ENCODE measurements at places on chromosomes 6 and 20.

- no peak for DNase-seq
Observed at GRCh38 chr6:116436586-116436985, 24.6 kb upstream of the CALHM6 start.

GRCh38 chr20:5592823-5593739 is 157.1 kb upstream of the SHLD1 start:
- peak; percentile 33 for DNase-seq

GRCh38 chr20:38995536-38996044 is 33.4 kb downstream of the DHX35 start:
- no peak for DNase-seq

- no peak for DNase-seq
Observed at GRCh38 chr6:89416796-89417195, 4.7 kb upstream of the RRAGD start.

DNA sequence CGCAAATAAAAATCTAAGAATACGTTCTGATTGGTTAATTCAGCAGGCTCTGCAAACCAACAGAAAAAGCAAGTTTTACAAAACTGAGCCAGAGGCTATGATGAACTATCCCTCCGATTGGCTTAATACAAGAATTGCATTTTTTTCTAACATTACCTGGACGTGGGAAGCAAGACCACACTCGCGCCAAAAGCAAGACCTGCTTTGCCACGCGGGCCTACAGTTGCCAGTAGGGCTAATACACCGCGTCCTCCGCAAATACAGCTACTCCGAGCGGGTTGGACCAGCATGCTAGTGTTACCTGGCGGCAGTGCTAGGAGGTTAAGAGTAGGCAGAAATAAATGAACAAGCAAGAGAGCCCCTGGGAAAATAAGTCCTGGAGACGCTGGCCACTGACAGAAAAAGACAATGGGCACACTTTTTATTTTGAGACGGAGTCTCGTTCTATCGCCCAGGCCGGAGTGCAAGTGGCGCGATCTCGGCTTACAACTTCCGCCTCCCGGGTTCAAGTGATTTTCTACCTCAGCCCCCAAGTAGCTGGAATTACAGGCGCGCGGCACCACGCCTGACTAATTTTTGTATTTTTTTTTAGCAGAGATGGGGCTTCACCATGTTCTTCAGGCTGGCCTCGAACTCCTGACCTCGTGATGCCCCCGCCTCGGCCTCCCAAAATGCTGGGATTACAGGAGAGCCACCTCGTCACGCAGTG is 131.9 kb upstream of the BTN3A2 start:
- peak; percentile 70 for DNase-seq

DNA sequence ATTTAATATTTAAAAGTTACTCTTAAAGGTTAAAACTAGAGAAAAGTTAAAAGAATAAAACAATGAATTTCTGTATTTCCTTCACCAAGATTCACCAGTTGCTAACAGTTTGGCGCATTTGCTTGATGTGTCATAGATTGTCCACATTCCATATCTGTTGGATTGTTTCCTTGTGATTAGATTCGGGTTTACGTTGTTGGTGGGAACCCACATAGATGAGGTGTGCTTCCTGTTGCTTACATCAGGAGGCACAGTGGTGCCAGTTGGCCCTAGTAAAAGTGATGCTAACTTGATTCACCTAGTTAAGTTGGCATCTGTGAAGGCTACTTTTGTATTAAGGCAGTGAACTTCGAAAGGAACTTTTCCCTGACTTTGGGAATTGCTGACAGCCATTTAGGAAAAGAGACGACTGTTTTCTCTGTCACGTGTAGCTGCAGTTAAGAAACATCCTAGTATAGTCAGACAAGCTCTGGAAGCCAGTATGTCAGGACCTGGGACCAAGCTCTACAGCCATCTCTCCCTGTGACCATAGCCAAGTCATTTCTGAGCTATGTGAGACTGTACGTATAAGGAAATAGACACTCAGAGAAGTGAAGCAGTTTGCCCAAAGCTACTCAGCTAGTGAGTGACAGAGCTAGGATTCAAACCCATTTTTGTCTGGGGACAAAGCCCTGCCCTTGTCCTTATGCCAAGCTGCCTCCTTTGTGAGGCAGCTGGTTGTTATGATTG is 49.0 kb downstream of the PPARD start:
- peak; percentile 23 for DNase-seq

- no peak for DNase-seq
Observed at GRCh38 chr6:14193524-14193923, 76.0 kb downstream of the CD83 start.

DNA sequence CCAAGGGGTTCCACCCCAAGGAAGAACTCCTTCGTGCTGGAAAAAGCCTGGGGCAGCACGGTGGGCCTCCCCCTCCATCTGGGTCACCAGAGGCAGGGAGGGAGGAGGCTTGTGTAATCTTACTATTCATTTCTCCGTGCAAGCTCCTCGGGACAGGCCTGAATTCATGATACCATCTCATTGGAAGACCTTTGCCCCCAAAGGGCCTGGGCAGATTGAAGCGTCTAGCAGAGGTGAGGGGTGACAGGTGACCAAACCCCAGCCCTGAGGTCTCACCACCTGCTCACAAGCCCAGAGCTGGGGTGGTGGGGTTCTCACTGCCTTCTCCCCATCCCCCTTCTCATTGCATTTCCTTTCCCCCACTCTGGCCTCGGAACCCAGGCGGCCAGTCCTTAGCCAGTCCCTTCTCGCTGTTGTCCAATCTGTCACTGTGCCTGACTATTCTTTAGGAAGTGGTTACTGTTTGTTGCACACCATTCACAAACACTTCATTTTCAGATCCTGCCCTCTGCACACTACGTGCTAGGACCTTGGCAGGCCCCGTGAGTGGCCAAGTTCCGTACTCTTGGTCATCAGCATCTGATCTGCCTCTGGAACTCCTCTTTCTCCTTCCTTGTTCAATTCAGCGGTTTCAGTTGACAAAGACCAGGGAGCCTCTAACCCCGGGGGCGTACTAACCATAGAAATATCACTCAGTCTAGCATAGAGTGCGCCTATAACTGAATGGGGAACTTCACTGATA is 137.1 kb downstream of the LY86 start:
- DNase-seq: no peak

DNA sequence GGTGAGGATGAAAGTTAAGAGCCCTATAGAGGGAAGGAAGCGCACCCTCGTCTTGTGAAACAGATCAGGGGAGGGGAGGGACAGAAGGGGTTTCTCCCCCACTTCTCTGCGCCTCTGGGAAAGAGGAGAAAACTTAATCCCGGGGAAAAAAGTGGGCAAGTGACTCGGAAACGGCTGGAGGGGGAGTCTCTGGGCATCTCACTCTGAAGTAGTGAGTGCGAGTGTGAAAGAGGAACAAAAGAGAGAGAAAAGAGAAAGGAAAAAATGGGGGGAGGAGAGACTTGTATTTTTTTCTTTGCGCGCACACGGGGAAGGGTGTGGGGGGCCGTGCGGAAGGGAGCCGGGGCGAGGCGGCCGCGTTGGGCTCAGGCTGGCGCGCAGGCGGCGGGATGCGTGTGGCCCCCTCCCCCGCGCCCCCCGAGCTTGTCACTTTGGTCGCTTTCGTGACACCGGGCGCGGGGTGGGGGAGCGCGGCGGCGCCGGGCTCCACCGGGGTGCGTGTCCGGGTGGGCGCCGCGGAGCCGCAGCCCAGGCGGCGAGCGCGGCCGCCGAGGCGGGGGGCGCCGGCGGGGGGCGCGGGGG is 454 bp downstream of the L3MBTL3 start:
- DNase-seq: peak; percentile 46

GRCh38 chr20:1225783-1226654 is at the start of gene RAD21L1:
Gene RAD21L1 (plus strand): TSS chr20:1226044. CDS start chr20:1228454, 2,410 bp downstream.
- DNase-seq: peak; percentile 79

DNA sequence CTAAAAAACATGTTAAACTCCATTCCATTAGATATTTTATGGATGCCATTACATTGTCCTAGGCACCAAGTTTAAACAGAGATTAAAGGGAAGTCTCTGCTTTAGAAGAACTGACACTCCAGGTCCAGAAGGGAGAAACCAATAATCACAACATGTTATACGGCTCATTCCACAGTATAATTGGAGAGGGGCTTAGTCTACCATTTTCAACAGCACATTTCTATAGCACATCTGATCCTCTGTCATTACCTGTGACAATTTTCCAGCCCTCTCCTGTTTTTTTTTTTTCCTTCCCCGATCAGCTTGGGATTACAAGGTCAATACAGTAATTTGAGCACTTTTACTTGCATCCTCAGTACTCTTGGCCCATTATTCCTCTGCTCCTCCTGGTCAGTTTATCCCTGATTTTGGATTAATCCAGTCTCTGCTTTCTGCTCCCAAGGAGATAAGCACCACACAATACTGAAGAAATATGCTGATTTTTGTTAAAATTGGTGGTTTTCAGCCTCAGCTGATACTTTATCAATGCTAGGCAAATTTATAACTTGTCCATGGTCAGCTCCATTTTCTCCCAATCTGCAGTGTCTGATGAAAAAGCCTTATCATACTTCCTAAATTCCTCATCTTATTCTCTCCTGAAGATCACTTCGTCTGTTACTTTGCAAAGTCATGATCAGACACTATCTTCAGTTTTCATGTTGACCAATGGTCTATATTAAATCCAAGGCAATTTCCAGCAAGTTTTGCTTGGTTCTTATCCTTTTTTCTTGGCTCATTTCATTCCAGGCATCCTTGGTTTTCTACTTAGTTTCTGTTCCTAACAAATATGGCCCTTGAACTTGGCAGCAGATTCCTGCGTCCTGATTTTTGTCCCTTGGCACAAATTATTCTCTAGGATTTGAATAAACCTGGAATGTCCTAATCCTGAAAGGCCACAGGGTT is 30.8 kb upstream of the SYNCRIP start:
- DNase-seq: no peak

- no peak for DNase-seq
Observed at GRCh38 chr6:13358511-13358910, 30.2 kb upstream of the TBC1D7 start.

DNA sequence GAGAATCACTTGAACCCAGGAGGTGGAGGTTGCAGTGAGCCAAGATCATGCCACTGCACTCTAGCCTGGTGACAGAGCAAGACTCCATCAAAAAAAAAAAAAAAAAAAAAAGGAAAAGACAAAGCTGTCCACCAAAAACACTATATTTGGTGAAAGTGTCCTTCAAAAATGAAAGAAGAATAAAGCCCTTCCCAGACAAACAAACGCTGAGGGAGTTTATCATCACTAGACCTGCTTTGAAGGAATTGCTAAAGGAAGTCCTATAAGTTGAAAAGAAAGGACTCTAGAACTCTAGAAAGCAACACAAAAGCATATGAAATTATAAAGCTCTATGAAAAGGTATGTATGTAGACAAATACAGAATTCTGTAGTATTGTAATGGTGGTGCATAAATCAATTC is 98.8 kb downstream of the SEL1L2 start:
- no peak for DNase-seq

DNA sequence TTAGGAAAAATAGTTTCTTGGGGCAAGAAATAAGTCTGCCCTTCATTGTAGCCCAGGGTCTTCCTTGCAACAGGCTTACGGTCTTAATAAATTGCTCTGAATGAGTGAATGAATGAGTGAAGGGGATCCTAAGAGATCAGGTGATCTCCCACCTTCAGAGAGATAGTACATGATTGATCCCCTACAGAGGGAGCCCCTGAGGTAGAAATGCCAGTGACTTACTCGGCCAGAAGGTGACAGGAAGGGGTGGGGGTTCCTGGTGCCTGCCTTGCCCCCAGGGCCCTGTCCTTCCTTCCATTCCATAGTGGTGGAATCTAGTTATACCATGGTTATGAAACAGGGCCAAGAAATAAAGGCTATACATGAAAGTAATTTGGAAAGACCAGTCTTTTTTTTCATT is 215.3 kb upstream of the SSTR4 start:
- no peak for DNase-seq

DNA sequence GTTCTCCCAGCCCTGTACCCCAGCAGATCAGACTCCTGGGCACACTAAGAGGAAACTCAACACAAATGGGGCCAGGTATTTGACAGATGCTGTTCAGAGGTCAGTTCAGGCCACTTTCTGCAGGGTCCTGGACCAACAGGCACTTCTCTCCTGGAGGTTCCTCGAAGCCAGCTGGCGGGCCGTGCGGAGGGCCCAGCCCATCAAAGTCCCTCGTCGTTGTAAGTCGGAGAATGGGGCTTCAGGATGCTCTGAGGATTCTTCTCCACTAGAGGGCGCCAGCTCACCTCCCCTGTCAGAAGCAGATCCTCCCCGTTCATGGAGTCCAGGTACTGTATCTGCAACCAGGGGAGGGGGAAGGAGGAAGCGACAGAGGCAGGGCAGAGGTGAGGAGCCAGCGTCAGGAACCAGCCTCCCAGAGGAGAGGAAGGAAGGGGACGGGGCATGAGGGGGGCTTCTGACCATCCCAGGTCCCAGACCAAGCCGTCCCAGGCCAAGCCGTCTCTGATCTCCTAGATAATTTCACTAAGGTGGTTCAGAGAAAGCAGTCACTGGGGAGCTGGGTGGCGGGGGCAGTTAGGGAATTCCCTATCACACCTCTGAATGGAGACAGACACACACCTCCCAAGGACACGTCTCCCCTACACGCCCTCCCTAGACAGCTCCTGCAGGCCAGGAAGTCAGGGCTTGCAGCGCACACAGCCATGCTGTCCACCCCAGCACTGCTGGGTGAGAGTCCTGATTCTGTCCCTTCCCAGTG is 11.7 kb upstream of the FAM83C start:
- DNase-seq: peak; percentile 87

DNA sequence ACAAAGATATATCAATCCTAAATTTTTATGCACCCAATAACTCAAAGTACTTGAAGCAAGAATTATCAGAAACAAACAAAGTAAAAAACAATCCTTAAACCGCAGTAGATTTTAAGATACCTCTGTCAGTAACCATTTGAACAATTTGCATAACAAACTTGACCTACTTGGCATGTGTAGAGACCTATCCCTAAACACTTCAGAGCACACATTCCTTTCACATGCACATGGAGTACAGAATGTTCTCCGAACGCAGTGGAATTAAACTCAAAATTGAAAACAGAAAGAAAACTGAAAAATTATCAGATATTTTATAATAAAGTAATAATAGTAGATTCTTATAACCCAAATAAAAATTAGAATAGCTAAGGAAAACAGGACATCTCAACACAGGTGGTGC is 162.6 kb upstream of the THBS2 start:
- DNase-seq: no peak

GRCh38 chr20:25226433-25227316 is 21.2 kb upstream of the PYGB start:
- no peak for DNase-seq

DNA sequence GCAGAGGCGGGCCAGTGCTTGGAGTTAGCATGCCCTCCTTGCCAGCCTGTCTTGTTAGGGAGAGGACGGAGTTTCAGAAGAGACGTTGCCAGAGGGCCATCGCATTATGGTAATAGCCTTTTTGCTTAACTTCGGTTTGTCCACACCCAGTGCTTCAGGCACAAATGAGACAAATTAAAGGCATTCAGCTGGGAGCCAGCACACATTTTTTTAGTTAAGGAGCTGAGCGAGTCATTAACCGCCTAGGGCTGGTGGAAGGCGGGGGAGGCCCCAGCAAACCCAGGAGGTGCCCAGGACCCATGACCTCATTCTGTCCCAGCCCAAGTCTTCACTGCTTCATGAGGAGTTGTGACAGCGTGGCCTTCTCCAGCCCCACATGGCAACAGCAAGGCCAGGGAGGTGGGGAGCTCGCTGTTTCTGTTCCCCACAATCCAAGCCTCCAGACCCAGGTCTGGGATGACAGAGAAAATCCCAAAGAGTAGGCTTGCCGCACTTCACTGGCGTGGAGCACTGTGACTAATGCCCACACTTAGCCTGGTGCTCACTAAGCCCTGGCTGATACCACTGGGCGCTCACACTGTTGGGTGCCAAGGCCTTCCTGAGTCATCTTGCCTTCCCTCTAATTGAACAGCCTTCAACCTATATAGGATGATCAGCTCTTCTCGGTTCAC is 237.1 kb downstream of the ANKRD60 start:
- no peak for DNase-seq

All from CD4-positive, alpha-beta T cell treated with Interleukin-21 for 1 hour (primary cell).